Effector memory CD8-positive, alpha-beta T cell (primary cell): ENCODE measurements at places on chromosomes 3 and 15.

- no peak for DNase-seq
These were observed 272.0 kb downstream of the KLF13 start for GRCh38 chr15:31598620-31599019.

- DNase-seq: no peak
These were observed 42.6 kb downstream of the GOLIM4 start for GRCh38 chr3:168053115-168053514.

DNA sequence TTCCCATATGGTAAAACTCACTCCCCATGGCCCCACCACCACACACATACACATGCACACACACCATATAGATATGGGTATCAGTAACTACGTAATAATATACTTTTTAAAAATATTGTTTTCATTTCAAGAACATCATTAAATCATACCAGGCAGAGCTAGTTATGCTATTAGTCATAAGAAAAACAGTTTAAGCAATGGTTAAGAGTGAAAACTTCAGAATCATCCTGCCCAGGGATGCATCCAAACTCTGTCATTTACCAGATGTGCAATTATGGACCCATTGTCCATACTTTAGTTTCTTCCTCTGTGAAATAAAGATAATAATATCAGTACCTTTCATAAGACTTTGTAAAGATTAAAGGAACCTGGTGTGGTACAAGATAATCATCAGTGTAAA is 608.3 kb downstream of the RBMS3 start:
- DNase-seq: no peak

- DNase-seq: no peak
These were observed 649.2 kb downstream of the TUSC7 start for GRCh38 chr3:117358717-117359314.

DNA sequence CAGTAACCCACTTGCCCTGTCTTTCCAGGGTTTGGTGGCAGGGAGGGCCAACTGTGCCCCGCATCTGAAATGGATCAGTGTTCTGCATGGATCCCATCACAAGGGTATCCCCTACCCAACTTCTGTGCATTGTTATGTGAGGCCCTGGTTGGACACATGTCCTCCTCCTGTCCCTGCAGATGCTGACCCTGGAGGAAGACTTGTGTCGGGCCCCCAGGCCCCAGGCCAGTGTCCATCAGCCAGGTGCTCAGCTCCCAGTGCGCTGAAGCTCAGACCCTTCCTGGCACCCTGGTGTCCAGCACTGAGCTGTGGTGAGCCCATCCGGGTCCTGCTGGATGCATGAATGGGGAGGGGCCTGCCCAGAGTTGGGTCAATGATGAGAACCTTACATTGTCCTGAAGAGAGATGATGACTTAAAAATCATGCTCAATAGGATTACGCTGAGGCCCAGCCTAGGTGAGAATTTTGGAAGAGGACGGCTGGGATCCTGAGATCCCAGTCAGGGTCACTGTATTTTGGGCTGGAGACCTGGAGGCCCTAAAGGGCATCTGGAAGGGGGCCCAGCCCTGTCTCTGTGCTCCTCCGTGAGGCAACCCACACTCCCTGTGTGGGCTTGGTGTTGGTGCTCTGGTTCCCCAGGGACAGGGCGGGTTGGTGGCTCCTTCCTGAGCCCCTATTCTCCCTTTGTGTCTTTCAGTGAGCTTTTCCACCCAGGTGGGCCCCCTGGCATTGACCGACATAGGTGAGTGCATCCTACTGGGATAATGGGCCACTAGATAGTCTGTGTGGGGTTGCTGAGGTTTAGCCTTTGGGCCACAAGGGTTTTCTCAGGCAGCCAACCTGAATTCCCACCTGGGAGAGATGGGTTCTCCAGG is 199.1 kb downstream of the UBE3A start:
- DNase-seq: no peak

GRCh38 chr3:47491186-47491585 is 15.4 kb upstream of the SCAP start:
- DNase-seq: no peak

GRCh38 chr15:70559265-70560239 is 203.8 kb downstream of the UACA start:
- peak; percentile 60 for DNase-seq

DNA sequence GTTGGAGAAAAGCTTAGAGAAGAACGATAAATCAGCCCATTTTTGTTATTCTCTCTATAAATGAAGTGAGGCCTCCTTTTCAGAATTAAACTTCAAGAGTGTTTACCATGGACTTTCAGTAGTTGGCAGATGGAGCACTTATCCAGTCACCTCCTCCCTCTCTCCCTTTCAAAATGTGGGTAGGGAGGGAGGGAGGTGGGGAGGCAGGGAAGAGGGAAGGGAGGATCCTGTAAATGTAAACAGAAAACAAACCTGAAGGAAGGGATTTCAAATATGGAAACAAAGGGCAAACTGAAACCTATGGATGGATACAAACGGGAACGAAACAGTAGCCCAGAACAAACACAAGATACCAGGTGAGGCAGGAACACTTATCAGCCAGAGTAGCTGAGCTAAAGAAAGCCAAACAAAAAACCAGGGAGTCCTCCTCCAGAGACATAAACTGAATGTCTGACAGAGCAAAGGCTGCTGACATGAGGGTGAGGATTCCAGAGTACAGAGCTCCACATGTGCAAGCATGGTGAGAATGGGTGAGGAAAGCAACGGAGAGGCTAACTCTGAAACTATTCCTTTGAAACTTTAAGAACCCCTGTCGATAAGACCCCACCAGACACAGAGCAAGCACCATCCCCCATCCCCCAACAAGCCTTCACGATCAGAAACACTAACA is 41.0 kb upstream of the GP5 start:
- no peak for DNase-seq

- no peak for DNase-seq
These were observed 53.0 kb downstream of the SLC6A1 start for GRCh38 chr3:11045536-11045935.
